ENCODE measurements at places on chromosomes 6 and 20.
A peak's percentile ranks its signal among the peaks of the same experiment; 100 is the strongest.

- DNase-seq = no peak
These were observed 30.2 kb downstream of the PHACTR3 start for GRCh38 chr20:59634435-59635005.

DNA sequence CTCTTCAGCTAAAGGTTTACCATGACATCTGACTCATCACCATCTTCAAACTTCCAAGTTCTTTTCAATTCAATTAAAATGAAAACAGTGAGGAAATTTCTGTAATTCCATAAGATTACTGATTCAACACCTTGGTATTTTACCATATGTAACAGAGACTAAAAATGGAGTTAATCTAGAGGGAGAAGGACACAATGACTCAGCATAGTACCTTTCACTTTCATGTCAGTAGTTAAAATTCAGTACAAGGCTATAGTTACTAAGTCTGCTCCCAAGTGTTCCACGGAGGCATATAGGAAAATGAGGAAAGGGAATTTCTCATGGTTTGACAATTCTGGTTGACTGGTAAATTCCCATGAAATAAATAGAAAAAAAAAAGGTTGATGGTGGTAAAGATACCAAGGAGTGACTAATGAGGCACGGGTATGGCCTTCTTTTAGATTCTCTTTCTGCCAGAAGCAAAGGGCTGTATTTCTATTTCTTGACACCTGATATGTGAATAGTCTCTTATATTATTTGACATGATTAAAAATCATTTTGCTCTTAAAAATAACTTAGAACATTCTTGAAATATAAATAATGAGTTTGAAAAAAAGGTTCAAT is 526.7 kb upstream of the ADGRB3 start:
- no peak for DNase-seq

DNA sequence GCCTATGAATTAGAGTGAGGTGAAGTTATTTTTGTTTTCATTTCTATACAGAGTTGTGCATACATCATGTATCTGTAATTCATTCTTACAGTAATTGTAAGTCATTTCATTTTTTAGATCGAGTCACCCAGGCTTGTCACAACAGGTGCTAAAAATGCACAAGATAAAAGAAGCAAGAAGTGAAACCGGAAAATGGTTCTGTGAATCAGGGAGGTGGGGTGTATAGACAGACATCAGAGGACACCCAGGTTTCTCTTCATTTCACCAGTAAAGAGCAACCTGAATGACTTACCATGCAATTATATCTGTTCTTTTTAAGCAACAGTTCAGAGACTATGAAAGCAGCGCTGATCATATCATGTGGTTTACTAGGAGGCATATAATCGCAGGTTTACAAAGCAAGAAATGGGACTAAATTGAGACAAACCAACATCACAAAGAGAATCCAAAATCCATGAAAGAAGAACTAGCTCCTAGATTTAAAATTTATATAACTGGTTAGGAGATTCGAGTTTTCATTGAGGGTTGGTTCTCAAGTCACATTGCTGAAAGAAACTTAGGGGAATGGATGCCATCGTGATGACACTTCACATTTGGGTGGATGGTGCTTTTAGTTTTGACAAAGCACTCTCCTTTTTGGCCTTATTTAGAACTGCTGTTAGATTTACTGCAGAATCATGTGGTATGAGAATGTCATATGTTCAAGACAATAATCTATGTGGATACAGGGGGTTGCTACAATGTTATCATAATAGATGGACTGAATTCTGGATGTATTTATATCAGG is 27.9 kb upstream of the TBC1D7 start:
- no peak for DNase-seq

DNA sequence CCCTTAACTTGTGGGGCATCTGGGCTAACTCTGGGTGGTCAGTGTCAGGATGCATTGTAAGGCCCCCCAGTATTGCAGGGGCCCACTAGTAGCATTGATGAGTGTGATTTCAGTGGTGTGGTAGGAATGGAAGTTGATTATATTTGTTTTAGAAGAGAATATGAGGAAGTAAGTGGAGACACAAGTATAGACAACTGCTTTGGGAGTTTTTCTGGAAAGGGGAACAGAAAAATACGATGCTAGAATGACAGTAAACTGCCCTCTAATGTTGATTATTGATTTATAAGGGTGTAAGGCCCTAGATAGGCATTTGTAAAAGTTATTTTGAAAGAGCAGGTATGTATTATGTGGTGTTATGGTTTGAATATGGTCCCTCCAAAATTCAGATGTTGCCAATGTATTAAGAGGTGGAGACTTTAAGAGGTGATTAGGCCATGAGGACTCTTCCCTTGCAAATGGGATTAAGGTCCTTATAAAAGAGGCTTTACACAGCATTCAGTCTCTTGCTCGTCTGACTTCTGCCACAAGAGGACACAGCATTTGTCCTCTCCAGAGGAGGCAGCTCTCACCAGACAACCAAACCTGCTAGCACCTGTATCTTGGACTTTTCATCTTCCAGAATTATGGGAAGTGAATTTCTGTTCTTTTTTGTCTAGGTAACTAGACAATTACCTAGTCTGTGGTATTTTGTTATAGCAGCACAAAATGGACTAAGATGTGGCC is 135.9 kb upstream of the DTNBP1 start:
- DNase-seq = no peak

DNA sequence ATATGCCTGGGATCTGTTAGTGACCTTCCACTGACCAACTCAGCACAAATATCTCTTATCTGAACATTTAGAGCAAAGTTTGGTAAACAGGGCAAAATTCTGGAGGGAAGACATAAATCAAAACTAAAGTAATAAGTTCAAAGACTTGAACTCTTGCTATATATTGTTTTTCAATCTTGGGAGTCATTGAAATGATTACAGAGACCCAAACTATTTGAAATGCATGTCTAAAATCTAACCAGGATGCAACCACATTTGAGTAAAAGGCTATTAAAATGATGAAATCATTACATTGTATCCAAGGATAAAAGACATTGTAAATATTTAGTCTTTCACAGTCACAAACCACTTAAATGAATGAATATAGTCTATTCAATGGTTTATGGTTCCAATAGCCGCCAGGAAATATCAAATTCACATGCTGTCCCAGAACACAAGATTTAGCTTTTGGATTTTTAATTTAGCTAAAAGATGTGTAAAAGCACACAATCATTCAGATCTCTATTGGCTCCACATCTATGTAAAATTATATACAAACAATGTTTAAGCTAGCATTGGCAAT is 256.6 kb upstream of the EPHA7 start:
- no peak for DNase-seq

- DNase-seq = no peak
These were observed 62.0 kb downstream of the ARID1B start for GRCh38 chr6:156839129-156839528.

GRCh38 chr6:121879149-121879548 is 443.7 kb downstream of the GJA1 start:
- no peak for DNase-seq

GRCh38 chr6:53447865-53448264 is 97.0 kb downstream of the GCLC start:
- DNase-seq = no peak

DNA sequence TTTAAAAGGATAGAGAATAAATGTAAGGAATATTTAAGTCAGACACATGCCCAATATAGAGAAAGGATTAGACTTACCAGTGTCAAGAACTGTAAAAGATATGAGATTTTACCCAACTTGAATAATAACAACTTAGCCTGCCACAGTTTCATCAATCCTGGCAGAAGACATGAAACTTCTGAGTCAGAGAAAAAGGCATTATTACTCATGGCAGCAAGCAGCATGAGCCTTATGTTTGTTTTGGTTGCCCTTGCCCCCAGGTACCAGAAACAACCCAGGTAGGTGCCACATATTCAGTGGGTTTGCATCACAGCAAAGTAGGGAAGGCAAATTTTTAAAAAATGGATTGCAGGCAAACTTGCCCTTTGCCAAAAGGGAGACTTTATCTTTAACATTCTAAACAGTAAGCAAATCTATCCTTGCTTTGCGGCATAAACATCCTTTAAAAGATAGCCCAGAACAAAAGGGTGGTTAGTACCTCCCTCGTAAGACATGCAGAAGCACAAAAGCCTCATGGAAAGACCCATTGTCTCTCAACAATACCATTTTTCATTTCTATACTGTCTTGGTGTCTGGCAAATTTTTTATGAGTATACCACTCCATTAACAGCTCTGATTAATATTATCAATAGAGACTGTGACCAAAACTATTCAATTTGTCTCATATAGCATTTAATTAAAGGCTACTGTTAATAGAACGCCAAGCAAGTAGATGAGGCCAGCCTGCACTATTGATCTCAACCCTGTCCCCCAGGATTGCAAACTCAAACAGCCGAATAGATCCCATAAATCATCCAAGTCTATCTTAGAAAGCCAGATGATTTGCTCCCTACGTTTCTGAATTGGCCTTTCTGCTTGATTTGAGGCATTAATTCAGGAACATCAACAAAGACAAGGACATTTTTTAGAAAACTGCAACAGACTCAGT is 185.1 kb downstream of the COL19A1 start:
- DNase-seq = no peak

- peak; percentile 76 for DNase-seq
These were observed 35.0 kb upstream of the DSN1 start for GRCh38 chr20:36808317-36809257.

GRCh38 chr6:148208298-148208697 is 134.3 kb upstream of the SASH1 start:
- no peak for DNase-seq

- DNase-seq = no peak
These were observed 55.0 kb downstream of the PROKR2 start for GRCh38 chr20:5261763-5262162.

GRCh38 chr6:8707956-8708772 is 272.8 kb upstream of the SLC35B3 start:
- no peak for DNase-seq

DNA sequence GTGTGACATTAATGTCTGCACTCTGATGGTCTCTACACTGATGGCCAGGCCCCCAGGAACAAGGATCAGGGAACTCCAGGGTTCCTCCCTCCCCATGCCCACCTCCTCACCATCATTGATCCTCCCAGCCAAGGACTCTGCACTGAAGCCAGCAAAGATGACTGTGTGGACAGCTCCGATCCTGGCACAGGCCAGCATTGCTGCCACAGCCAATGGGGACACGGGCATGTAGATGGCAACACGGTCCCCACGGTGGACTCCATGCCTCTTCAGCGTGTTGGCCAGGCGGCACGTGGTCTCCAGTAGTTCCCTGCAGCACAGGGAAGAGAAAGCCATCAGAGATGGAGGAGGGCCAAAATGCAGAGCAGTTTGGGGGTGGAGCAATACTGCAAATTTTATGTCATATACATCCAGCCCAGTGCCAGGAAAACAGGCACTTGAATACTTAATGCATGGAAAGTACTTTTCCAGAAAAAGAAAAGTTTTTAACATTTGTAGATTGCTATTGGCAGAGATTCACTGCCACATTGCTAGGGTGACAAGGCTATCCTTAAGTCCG is 27.2 kb downstream of the ACSS1 start:
- no peak for DNase-seq

GRCh38 chr6:145137425-145137824 is 597.9 kb downstream of the EPM2A start:
- DNase-seq = no peak

DNA sequence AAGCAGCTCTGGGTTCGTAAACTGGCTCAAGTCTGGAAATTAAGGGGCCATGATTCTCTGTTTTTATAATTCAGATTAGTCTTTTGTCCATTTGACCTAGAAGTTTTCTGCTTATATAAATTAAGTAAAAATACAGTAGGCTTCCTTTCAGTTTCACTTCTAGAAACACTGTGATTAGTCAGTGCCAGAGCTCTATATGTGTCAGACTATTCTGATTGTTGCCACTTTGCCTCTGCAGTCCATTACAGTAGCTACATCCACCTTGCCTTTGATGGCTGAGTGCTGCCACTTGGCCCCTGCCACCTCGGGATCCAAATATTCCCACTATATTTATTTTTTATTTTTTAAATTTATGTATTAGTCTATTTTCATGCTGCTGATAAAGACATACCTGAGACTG is 7.9 kb downstream of the ZC2HC1B start:
- DNase-seq = no peak

DNA sequence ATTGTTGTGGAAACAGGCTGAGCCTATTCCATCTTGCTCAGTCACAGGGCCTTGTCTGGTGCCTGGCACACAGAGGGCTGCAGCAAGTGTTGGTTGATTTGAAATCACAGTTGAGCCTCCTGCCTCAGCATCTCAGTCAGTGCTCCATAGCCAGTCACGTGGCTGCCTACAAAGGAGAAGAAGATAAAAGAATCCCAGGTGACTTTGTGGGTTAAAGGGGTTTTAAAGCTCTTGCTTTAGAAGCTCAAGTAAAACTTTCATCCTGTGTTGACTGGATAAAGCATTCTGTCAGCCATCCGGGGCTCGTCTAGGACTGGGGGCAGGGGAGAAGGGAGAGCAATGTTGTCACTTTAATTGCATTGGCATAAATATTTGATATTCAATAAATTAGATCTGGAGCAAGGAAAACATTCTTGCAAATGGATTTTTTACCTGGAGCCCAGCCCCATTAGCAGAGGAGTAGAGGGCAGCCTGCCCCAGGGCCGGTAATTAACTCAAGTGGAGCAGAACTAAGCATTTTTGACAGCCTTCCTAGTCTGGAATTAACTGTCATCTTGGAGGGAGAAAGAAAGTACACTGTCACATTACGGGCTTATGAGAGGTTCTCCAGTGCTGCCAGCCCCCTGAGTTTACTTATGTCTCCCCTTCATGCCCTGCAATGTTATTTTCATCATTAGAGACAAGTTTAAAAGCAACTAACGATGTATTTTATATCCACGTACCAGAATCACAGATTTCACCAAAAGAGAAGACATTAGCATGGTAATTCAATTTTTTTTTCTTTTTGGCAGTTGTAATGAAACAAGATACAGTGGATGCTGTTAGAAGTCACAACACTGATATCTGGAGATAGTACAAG is 71.7 kb upstream of the GTSF1L start:
- DNase-seq = no peak

GRCh38 chr20:31568773-31569162 is 36.3 kb upstream of the ID1 start:
- no peak for DNase-seq

GRCh38 chr6:70985156-70985555 is 28.3 kb upstream of the B3GAT2 start:
- DNase-seq = no peak

GRCh38 chr20:55935448-55936208 is 69.7 kb downstream of the CBLN4 start:
- no peak for DNase-seq

GRCh38 chr20:38842558-38842981 is 37.1 kb downstream of the PPP1R16B start:
- DNase-seq = no peak

GRCh38 chr6:98832284-98833056 is 1.9 kb upstream of the POU3F2 start:
- no peak for DNase-seq
